ENCODE measurements at places on chromosomes 3 and 15.

DNA sequence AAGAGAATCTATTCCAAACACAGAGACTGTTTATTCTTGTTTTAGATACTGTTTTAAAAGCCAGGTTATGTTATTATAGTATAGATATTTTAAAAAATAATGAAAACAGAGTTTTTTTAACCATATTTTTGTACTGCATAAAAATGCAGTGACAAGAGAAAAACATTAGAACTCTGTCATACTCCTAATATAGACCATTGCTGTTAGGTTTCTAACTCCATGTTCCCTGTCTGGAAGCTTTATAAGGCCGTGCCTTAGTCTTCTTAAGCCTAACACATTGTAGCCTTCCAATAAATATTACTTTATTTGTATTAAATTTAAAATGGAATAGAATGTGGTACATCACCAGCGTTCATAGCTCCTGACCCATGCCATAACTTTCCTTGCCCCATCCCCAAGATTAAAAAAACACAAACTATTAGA, 53.2 kb downstream of the MBNL1 start:
- no peak for DNase-seq

DNA sequence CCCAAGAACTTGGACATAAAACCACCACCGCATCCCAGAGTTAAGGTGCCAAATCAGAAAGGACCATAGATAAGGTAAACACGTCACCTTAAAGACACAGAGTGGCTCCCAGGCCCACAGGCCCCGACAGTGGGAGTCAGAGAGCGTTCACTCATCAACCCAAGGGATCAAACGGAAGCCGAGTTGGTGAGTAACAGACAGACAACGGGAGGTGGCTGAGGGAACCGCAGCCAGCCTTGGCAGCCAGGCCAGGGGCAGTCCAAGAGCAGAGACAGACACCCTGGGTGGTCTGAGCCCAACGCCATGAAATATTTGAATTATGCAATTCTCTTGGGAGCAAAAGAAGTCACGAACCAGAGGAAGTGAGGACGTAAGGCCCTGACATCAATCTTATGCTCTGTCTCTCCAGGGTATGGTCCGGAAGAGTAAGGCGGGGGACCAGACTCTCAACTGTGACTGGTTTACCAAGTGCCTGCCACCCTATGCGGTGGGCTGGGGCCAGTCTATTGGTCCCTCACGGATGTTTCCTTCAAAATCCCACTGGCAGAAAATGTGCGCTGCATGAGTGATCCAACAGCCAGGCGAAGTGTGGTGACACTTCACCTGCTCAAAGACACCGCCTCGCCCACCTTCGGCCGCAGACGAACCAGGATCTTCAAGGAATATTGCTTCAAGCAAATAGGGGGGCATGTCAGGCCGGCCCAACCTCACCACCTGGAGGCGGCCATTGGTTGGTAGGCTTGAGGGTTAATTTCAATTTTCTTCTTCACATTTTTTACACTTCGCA, 34.3 kb downstream of the TMEM44 start:
- no peak for DNase-seq

DNA sequence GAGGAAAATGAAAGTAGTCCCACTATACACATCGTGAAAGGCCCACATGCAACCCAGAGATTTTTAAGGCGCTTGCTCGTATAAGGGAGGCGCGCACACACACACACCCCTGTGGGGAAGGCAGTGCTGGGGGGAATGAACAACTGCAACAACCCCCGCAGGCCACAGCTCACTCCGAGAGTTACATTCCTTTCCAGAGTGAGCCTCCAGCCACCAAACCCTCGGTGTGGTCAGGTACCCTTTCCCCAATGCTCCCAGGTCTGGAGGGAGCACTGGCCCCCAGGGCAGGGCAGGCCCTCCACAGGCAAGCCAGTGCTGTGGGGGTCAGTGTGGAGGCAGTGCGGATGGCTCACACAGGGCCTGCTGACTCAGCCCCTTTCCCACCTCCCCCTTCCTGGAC, 115.6 kb downstream of the OCA2 start:
- DNase-seq: no peak

GRCh38 chr15:82047453-82048400, 1.9 kb upstream of the MEX3B start:
- no peak for DNase-seq
